NCI-H2081 (cell line): ENCODE measurements at places on chromosomes 7 and 10.

DNA sequence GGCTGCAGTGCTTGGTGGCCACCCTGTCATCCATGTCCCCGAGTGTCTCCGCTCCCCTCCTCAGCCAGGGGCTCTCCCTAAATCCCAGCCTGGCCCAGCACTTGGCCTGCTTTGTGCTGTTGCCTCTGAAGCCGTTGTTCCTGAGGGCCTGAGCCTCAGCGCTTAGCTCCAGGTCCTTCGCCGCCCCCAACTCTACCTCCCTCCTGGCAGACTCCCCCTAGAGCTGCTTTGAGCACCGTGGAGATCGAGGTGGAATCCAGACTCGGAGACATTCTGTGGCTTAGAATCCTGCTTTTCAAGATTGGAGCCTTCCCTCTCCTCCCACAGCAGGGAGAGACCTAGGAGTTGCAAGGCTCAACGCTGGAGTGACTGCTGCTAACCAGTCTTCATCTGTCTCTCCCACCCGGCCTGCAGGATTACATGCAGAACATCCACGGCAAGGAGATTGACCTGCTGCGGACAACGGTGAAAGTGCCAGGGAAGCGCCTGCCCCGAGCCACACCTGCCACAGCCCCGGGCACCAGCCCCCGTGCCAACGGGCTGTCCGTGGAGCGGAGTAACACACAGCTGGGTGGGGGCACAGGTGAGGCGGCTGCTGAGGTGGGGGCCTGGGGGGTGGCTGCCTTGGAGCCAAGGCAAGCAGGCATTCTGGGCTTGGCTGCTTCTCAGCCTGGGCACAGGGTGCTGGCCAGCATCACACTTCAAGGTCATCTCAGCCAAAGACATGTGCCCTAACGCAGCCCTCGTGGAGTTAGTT is 33.3 kb downstream of the GBX1 start:
- no peak for DNase-seq

DNA sequence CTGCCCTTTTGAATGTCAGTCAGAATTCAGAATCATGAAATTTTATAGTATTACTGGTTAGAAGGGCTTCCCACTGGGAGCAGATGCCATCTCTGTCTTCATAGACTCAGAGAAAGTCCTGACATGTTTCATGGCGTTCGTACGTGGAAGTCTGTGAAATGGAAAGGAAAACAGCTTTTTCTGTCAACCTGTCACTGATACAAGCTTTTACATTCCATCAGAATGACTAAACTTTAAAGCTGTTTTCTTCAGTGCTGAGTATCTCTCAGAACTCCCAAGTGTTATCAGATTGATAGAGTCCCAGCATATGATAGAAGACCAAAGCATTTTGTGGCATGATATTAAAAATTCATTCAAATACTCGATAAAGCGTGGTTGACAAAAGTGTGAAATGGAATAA is 726.7 kb upstream of the GALNT17 start:
- no peak for DNase-seq

- no peak for DNase-seq
Observed at GRCh38 chr7:55231736-55232280, 133.3 kb upstream of the LANCL2 start.

- DNase-seq = no peak
Observed at GRCh38 chr7:68697796-68698280, 900.4 kb upstream of the AUTS2 start.

DNA sequence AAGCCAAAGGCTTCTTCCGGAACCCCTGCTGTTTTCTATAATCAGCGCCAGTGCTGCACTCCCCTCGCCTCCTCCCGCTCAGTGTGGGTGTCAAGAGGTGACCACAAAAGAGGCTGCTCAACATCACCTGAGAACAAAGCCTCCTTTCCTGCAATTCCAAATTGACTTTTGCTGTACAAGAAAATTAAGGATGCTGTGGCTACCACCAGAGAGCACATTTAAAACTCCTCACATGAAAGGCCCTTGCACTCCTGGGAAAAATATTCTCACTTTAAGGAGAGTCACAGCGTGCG is 96.4 kb downstream of the HIPK2 start:
- no peak for DNase-seq

GRCh38 chr10:19782430-19783089 is 33.7 kb upstream of the PLXDC2 start:
- DNase-seq = no peak

DNA sequence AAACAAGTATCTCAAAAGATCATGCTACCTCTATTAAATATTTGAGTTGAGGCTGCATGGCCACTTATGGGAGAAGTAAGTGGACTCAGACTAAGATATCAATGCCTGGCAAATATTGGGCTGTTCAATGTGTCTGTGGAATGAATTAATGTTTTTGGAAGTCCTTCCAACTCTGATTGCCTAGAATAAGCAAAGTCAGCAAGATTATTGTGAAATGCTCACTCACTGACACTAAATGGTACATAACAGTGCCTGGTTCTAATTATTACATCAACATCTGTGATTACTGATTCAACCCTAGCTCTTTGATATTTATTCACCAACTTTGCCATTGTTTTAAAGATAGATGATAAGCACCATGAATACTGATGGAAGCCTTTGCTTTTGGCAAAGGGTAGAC is 45.5 kb upstream of the HDAC9 start:
- no peak for DNase-seq

DNA sequence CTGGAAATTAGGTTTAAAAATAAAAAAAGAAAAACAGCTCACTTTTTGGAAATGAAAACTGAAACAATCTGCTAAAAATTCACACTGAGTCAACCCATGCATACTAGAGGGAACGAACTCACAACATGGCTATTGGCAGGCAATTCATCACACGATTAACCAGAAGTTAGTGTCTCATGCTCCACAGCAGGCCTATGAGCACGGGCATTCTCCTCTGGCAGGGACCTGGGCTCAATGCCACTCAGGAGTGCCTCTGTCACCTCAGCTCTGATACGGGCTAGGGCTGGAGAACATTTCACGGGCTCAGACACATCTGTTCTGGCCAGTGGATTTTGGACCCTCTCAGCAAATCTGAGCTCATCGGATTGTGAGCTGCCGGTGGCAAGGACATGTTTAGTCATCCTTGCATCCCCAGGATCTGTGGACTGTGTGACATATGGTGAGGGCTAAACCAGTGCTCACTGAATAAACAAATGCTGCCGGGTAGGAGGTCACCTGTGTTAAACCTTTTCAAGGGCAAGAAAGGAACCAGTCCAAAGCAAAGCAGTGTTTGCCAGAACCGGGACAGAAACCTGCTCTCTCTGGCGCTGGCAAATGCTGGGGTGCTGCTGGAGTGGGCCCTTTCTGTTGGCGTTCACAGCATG is 40.1 kb downstream of the POLR3A start:
- DNase-seq = no peak

- DNase-seq = no peak
Observed at GRCh38 chr10:52300599-52301277, 13.3 kb upstream of the DKK1 start.

DNA sequence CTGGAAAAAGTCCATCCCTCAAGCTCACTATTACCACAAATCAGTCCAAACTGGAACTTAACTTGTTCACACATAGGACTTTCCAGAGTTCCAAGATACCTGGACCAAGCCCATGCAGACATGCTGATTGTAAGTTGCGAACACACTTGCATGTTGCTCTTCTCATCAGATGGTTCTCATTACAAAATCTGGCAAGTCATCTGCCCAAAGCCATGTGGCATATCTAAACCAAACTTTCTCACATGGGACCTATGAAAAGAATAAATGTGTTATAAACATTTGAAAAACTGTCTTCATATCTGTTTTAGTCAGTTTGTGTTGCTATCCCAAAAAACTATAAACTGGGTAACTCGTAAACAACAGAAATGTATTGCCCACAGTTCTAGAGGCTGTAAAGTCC is 58.8 kb upstream of the MKLN1 start:
- no peak for DNase-seq

- no peak for DNase-seq
Observed at GRCh38 chr10:24894309-24894708, 58.1 kb downstream of the PRTFDC1 start.

DNA sequence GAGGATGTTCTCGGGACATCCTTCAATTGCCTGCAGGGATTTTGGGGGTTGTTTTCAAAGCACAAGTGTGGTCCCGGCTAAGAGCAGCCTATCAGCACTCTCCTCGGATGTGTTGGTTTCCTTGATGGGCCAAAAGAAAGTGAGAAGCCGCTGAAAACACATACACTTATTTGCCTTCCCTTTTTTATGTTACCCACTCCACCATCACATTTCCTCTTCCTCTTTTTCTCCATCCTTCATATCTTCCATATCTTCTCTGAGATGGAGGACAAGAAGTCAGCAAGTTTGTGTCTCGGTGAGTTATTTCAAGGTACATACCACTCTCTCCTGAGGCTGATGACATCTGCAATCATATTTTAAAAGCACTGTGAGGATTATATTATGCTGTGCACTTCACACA is 64.0 kb downstream of the ZNF33B start:
- no peak for DNase-seq

DNA sequence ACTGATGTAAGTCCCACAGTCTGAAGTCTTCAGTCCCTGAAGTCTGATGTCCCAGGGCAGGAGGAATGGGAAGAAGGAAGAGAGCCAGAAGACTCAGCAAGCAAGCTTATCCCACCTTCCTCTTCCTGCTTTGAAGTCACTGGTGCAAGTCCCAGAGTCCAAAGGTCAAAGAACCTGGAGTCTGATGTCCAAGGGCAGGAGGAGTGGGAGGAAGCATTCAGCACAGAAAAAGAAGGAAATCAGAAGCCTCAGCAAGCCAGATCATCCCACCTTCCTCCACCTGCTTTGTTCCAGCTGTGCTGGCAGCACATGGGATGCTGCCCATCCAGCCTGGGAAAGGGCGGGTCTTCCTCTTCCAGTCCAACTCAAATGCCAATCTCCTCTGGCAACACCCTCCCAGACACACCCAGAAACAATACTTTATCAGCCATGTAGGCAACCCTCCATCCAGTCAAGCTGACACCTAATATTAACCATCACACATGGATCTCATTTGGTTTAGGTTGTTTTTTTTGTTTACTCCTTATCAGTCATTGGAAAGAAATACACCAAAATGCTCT is 50.9 kb downstream of the ADAM12 start:
- DNase-seq = no peak

GRCh38 chr7:106679153-106679931 is 18.4 kb upstream of the CCDC71L start:
- no peak for DNase-seq

GRCh38 chr10:110324805-110325280 is 20.1 kb upstream of the SMNDC1 start:
- DNase-seq = no peak

DNA sequence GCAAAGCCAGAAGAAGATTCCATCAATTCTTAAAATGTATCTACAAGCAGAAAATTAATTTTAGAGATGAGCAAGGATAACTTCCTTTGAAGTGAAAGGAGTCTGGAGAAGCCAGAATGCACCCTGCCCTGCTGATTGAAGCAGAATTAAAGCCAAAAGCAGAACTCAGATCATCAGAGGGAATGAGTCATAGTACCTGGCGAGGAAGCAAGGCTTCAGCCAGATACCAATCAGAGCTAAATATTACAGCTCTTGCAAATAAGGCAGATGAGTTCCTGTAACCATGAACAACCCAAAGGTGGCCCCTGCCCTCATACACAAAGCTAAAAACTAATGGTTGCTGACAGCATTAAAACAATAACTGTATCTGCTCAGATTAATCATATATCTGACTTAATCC is 10.4 kb downstream of the HTR7 start:
- DNase-seq = no peak

DNA sequence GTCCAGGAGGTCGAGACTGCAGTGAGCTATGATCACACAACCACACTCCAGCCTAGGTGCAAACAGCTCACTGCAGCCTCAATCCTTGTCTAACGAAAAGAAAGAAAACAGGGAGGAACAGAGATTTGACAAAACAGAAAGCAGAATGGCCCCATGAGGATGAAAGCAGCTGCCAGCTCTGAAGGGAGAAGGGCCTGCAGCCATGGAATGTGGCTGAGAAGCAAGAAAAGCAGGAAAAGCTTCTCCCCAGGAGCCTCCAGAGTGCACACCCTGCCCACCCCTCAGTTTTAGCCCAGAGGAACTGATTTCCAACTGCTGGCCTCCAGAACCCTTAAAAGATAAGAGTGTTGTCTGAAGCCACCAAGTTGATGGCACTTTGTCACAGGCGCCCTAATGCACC is 13.0 kb downstream of the ESYT2 start:
- DNase-seq = no peak

GRCh38 chr10:119665901-119666708 is 14.9 kb downstream of the BAG3 start:
- DNase-seq = no peak
